ENCODE measurements at places on chromosomes 1 and 21. TPM values are rescaled to one million over a fixed set of nuclear protein-coding genes. Genes with fewer than 3 reads are reported as not detected.

The LMX1A gene
- not detected for polyA plus RNA-seq

The KCNA3 gene
- polyA plus RNA-seq: 0.17 TPM

The FUCA1 gene
- polyA plus RNA-seq: 37.4 TPM

The TNNI3K gene
- polyA plus RNA-seq: 1.5 TPM

The STUM gene
- polyA plus RNA-seq: 1.1 TPM

The AMY2B gene
- 23.3 TPM for polyA plus RNA-seq

The SLC30A10 gene
- 0.16 TPM for polyA plus RNA-seq

The GBP7 gene
- polyA plus RNA-seq: 0.19 TPM

The GOLT1A gene
- polyA plus RNA-seq: 2.3 TPM

The ELAVL4 gene
- 3.0 TPM for polyA plus RNA-seq

- no peak for DNase-seq
These were observed 21.8 kb downstream of the LURAP1 start for GRCh38 chr1:46224966-46225365.

DNA sequence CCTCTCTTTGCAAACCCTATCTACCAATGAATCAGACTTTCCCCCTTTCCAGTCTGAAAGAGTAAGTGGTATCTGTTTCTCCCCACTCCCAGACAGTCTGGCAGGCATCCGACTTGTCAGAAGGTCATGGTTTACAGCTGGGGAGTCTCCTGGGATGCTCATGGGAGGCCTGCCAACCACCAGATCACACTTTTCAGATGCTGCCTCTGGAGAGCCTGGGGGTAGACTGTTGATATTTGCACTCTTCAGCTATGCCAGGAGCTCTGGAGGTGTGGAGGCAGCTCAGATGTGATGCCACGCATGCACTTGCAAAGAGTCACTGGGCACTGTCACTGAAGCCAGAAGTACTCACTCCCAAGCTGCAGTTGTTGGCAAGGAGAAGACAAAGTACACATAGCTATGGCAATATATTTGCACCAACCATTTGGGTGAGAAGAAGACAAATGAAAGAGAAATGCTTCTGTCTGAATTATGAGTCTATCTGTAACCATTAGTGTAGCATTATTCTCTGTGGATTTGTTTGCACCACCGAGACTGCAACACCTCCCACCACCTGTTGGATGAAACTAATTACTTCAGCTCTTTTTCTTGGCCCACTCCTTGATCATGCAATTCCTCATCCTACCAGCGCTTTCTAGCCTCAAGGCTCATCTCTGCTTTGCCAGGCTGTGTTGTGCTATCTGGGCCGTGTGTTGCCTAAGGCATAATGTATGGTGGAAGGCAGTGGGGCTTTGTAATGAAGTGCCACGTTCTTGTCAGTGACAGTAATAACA is 133.0 kb upstream of the SPAG17 start:
- no peak for DNase-seq

- DNase-seq: no peak
These were observed 95.7 kb upstream of the GCLM start for GRCh38 chr1:94004924-94005323.

DNA sequence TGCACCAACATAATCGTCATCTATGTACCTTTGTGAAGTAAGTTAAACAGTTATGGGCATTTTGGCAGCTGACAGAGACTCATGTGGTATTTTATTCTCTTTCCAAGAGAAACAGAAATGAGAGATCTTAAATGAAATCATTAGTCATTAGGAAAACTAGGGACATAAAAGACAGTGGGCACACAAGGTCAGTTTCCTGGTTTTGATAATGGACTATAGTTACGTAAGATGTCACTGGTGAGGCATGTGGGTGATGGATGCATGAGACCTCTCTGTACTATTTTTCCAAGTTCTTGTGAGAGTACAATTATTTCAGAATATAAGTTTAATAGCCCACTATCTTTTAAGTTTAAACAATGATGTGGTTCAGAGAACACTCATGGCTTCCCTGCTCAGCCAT is 216.9 kb downstream of the APP start:
- no peak for DNase-seq

DNA sequence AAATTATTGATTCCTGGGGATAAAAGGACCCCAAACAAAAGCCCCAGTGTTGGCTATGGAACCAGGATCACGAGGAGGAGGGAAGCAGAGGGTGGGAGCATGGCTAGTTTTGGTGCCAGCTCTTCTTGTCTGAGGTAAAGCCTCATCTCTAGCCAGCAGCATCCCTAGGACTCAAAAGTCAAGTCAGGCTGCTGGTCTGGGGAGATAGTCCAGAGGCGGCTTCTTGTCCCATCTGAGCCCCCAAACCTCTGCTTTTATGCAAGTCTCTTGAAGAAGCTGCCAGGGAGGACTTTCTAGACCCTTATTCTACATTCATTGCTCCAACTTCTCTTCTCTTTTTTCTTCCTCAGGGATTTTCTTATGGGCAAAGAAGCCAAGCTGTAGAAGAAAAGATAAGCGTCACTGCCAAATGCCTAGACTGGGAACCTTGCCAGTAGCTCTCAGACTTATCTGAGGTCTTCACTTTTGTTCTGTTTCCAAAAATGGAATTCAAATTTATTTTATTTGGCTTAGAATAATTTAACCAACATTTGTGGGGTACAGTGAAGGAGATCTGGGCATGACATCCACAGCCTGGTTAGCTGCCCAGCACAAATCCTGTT is 6.9 kb upstream of the ANKRD35 start:
- no peak for DNase-seq

GRCh38 chr1:159949123-159949522 is 3.7 kb upstream of the IGSF9 start:
- no peak for DNase-seq

- DNase-seq: no peak
These were observed 328.6 kb upstream of the C1orf87 start for GRCh38 chr1:60402216-60402615.

DNA sequence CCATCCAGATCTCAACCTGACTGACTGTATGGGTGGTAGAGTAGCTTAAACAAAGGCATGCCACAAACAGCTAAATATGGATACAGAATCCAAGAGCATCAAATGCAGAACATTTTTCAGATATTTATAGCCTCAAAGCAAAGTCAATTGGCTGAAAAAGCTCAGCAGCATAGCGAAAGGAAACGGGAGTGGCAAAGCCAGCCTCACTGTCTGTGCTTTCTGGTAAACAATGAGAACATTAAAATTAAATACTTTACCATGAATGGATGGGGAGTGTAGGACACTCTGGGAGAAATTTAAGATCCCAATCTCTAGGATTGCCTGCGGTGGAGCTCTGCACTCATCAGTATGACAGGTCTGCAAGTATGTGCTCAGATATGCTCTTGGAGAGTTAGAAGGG is 4.4 kb downstream of the RASAL2 start:
- DNase-seq: no peak

- no peak for DNase-seq
These were observed 12.8 kb downstream of the ZDHHC18 start for GRCh38 chr1:26839339-26839722.

DNA sequence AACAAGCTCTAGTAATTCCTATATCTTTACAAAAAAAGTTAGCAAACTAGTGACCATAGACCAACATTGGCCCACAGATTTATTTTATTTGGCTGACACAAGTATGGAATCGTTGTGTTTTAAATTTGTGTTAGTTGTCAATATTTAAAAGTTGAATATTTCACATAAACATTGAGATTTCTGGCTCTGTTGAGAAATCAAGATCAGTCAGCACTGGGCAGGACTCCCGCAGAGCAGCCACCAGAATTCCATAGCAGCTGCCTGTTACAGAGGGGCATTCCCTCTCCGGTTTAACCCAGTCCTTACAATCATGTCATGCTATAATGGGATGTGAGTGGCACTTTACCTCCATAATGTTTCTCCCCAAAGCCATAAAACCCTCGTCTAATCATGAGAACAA is 79.2 kb upstream of the NRIP1 start:
- DNase-seq: no peak

- DNase-seq: no peak
These were observed 54.4 kb downstream of the DISC1 start for GRCh38 chr1:231681006-231681405.

GRCh38 chr21:38951095-38951730 is 145.5 kb downstream of the ETS2 start:
- no peak for DNase-seq

- DNase-seq: no peak
These were observed 374.2 kb downstream of the PTBP2 start for GRCh38 chr1:97095764-97096163.

DNA sequence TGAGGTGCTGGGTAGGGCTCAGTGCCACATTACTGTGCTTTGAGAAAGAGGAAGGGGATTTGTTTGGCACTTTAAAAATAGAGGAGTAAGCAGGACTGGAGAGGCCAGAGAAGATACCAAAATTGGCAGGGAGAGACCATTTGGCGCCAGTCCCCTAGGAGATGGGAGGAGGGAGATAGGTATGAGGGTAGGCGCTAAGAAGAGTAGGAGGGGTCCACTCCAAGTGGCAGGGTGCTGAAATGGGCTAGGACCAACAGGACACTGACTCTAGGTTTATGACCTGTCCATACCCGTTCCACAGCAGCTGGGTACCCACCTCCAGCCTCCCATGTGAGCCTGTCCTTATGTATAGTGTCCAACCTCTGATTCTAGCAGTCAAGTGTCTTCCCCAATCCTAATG is 1.0 kb upstream of the CRTC2 start:
- no peak for DNase-seq

DNA sequence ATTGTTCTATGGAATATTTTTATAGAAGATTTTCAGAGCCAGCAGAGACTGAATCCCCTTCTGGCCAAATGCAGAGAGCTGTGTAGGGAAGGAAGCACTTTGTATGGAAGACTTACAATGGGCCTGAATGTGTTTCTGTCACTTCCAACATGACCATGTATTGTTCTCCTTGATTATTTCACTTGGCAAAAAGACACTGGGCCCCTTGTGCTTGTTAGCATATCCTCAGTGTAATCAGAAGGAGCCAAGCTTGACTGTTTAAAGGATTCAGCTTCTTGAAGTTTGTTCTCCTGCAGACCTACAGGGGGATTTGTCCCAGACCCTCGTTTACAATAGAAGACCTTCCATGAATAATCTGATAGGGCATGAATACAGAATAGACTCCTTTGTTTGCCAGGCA is 48.1 kb upstream of the UBE2U start:
- DNase-seq: no peak

DNA sequence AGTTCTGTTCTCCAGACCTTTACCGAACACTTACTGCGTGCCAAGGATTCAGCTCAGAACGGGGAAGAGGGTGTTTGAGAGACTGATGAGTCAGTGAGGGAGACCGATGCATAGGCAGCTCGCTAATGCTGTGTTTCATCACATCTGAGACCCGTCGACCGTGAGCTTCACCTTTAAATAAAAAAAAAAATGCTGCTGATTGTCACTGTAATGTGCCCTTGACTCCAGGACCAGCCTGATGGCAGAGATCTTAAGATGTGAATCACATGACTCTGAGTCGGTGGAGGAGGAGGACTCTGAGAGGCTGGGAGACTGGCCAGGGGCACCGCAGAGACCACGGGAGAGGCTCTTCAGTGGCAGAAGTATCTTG is 28.8 kb downstream of the SPSB1 start:
- DNase-seq: no peak

- DNase-seq: no peak
These were observed 16.3 kb upstream of the LAPTM5 start for GRCh38 chr1:30773722-30774358.

- DNase-seq: no peak
These were observed 164.2 kb downstream of the NRIP1 start for GRCh38 chr21:14900611-14901010.

GRCh38 chr21:42332557-42333317 is 17.5 kb upstream of the TFF3 start:
- no peak for DNase-seq

GRCh38 chr1:2408859-2409276 is 3.5 kb downstream of the PEX10 start:
- no peak for DNase-seq

GRCh38 chr1:54107131-54107530 is 45.7 kb downstream of the CDCP2 start:
- no peak for DNase-seq

DNA sequence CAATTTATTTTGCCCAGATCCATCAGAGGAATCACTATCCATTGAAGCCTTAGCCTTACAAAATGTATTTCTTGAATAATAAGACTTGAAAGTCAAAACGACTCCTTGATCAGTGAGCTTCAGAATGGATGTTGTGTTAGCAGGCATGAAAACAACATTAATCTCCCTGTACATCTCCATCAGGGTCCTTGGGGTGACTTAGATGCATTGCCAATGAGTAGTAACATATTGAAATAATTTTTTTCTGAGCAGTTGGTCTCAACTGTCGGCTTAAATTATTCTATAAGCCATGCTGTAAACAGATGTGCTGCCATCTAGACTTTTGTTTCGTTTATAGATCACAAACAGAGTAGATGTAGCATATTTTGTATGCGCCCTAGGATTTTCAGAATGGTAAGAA is 482.0 kb downstream of the AMY1C start:
- no peak for DNase-seq

- no peak for DNase-seq
These were observed 20.9 kb downstream of the SLAMF1 start for GRCh38 chr1:160625725-160626498.

All from renal cortex interstitium (tissue), 15 donors.